ENCODE measurements at places on chromosomes 4 and X.
A peak's percentile ranks its signal among the peaks of the same experiment; 100 is the strongest.

- DNase-seq: no peak
Measured at GRCh38 chr4:84298023-84298718, 200.9 kb downstream of the NKX6-1 start.

DNA sequence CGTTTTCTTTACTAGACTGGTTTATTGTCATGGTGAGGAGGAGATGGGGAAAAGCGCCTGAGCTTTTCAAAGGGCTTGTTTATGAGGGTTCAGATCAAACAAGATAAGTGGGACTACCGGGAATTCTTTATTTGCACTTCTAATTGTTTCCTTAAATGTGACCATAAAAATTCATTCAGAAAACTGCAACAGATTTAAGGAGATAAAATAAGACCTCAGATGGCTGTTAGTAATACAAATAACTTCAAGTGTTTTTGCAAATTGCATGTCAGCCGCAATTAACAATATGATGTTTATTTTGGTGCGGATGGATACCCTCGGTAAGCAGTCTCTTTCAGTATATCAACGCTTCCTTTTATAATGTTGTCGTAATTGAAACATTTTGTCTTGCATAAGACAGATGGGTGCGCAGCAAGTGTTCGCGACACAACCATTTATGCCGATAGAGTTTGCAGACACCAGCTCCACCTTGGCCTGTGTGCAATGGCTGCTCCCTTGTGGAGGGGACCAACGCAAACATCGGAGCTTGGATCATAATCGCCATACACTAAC, 151.0 kb downstream of the C4orf33 start:
- DNase-seq: no peak

- DNase-seq: no peak
Measured at GRCh38 chrX:46713672-46714490, 45.0 kb downstream of the SLC9A7 start.

GRCh38 chr4:24783506-24783905, 11.9 kb upstream of the SOD3 start:
- DNase-seq: no peak

GRCh38 chr4:170026253-170027021, at the start of gene MFAP3L:
Gene MFAP3L (minus strand): TSS chr4:170026395. CDS start chr4:170005877, 20,518 bp downstream.
- peak; percentile 94 for DNase-seq

DNA sequence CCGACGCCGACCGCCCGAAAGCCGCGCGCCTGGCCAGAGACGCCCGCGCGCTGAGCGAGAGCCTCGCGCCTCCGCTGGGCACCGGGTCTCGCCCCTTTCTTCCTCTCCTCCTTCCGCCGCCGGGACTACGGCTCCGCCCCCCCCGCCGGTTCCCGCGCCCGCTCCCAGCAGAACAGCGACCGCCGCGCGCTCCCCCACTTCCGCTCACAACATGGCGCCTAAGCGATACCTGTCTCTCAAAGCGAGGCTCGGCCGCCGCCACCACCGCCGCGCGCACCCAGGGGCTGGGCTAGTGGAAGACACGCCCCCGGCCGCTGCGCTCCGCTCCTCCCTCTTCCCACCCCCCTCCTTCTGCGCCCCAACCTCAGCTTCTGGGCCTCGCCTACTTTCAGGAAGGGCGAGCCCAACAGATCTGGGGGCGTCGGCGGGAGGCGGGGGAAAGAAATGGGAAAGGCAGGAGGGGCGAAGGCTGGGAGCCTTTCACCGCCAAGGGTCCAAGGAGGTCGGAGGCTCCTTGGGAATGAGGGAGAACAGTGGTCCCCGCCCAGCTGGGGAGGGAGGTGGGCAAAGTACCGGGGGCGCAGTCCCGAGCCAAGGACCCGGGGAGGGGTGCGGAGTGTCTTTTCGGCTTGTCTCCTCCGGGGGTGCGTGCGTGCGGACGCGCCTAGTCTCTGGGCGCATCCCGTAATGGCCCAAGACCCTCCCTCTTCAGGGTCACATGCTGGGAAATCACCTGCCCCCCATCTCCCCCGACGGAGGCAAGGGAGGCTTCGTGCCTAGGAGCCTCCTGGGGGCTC, at the start of gene RPS6KA3:
Gene RPS6KA3 (minus strand): TSS at position 100 of the 797 bp plus-strand sequence. CDS start 277 bp downstream, outside the sequence.
- peak; percentile 77 for DNase-seq

DNA sequence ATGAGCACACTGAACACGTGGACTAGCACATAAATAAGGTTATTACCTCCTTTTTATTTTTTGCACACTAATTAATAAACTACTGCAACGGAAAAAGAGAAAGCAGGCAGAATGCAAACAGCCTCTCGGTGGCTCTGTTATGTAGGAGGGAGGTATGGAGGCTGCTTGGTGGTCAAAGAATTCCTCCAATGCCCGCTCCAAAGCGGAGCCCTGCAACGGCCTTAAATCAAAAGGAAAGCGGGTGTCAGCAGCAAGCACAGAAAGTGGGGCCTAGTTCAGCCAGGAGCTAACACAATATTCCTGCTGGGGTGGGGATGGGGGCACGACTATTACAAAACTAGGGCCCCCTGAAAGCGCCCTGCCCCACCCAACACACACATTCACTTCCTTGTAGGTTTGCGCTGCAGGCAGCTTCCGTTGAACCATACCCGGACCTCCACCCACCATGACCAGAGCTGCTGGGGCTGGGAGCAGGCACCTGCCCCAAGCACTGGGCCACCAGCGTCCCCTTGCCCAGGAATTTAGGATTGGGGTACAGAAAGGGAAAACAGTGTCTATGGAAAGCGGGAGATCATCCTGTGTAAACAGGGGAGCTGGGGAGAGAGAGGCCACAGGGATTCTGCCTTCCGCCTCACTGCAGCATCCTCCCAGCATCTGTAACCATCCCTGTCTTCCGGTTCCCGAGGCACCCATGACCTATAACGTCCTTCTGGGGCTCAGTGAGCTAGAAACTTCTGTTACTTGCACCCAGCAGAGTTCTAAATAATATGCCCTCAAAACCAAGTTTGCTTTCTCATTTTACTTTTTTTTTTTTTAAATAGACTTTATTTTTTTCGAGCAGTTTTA, 57.1 kb upstream of the DDX3X start:
- no peak for DNase-seq

GRCh38 chr4:129384974-129385373, 289.0 kb downstream of the C4orf33 start:
- no peak for DNase-seq

DNA sequence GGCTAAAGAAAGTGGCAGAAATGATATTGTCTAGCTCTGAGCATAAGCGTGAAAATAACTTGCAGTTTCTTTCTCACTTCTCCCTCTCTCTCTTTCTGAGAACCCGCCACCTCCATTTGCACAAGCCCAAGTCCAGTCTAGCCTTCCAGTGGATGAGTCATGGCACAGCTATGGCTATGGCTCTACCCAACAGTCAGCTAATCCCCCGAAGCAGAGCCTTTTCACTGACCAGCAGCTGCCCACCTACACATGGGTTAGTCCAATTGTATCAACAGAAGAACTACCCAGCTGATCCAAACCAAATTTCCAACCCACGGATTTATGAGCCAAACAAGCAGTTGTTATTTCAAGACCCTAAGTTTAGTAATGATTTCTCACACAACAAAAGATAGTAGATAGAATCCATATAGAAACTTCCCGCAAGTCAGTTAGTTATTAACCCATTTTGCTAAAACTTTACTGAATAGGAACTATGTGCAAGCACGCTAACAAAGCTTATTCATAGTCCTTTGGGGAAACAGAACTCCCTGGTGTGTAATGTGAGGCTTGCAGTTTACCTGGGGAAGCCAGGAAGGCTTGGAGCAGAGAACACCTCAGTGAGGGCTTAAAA, 282.3 kb downstream of the INPP4B start:
- no peak for DNase-seq

DNA sequence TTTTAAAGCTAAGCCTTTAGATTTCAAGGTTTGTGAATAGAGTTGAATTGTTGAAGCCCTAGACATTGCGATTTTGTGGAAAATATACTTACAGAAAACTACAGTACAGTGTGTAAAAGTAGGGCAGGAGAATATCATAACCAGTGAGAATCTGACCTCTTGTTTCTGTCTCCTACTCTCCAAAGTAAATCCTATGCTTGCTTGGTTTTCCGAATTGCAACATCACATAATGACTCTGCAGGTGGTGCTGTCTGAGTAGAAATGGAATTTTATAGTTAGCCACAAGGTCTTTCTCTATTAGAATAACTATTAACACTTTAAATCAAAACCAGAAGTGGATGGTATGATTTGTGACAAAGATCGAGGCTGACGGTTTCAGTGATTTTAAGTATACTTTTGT, 505.6 kb downstream of the RAPGEF2 start:
- DNase-seq: no peak

DNA sequence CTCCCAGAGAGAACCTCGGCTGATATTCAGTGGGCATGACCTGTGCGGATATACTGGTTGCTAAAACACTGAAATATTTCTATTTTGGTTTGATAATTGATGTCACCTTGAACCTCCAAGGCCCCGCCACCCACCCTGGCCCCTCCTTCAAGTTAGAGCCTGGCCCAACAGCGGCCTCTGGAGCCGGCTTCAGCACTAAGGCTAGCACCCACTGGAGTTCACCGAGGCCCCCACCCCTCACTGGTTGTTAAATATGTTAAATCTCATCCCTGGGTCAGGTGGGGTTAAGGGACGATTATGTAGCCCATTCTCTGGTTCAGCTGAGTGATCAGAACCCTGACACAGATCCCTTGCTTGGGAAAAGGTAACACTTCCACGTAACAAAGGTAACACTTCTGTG, 24.3 kb downstream of the SEL1L3 start:
- DNase-seq: no peak

- DNase-seq: no peak
Measured at GRCh38 chrX:154359362-154360154, 14.9 kb downstream of the FLNA start.

GRCh38 chr4:140103676-140104075, 50.3 kb downstream of the MAML3 start:
- no peak for DNase-seq

- no peak for DNase-seq
Measured at GRCh38 chr4:92231511-92231910, 72.3 kb upstream of the GRID2 start.

- no peak for DNase-seq
Measured at GRCh38 chr4:67437974-67438713, 107.2 kb downstream of the CENPC start.
